ENCODE measurements at places on chromosomes 3 and 15. TPM values are rescaled to one million over a fixed set of nuclear protein-coding genes. Genes with fewer than 3 reads are reported as not detected.

DNA sequence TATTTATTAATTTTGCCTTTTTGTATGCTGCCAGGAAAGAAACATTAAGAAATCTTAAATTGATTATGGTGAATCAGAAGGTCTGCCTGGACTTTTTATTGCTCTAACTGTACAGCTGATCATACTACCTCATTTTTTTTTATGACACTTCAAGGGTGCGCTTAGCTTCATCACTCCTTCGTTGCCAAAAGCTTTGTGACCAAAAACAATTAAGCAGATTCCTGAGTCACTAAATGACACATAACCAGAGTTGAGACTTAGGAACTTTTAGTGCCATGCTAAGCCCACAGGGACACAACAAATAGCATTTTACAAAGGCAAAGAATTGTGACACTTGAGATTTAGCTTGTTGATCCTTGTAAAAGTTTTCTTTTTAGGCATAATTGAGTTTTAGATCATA is 4.9 kb downstream of the ADIPOQ start:
- H3K4me1 ChIP-seq = no peaks in the 10 kb centered on the region
- no peak overlapping the region for H3K27ac ChIP-seq
- no peak for DNase-seq
- H3K4me3 ChIP-seq = no peak overlapping the region

DNA sequence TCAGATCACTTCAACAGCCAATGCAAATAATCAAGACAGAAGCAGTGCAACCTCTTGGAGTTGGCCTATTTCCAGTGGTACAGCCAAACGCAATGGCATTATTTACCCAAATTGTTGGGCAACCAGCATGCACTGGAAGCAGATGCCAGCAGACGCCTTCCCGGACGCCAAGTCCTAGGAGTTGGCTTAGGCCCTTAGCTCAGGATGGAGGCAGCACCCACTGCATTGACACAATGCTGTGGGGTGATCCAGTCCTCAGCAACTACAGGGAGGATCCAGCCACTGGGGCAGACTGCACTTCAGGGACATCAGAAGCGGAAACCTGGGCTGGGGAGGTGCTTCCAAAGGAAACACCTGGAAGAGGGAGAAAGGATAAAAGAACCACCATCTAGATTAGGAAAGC is 290.4 kb downstream of the FAM43A start:
- no peaks in the 10 kb centered on the region for H3K36me3 ChIP-seq
- peak overlapping the region; percentile 65 for H3K27ac ChIP-seq
- H3K4me3 ChIP-seq = no peak overlapping the region
- no peaks in the 10 kb centered on the region for H3K27me3 ChIP-seq

The XCR1 gene
- total RNA-seq = 0.26 TPM

GRCh38 chr15:89504166-89504565 is 7.8 kb upstream of the RHCG start:
- DNase-seq = no peak
- no peak overlapping the region for H3K27ac ChIP-seq
- no peaks in the 10 kb centered on the region for H3K4me1 ChIP-seq
- H3K4me3 ChIP-seq = no peak overlapping the region

- no peak overlapping the region for H3K27ac ChIP-seq
- H3K36me3 ChIP-seq = no peaks in the 10 kb centered on the region
- no peak for DNase-seq
- H3K4me1 ChIP-seq = no peaks in the 10 kb centered on the region
Measured at GRCh38 chr3:31767920-31768319, 213.1 kb downstream of the OSBPL10 start.
